NCI-H1048 (cell line): ENCODE measurements at places on chromosomes 3 and 15.

GRCh38 chr3:187521546-187521945 lies 148.6 kb downstream of the SST start:
- DNase-seq = no peak

DNA sequence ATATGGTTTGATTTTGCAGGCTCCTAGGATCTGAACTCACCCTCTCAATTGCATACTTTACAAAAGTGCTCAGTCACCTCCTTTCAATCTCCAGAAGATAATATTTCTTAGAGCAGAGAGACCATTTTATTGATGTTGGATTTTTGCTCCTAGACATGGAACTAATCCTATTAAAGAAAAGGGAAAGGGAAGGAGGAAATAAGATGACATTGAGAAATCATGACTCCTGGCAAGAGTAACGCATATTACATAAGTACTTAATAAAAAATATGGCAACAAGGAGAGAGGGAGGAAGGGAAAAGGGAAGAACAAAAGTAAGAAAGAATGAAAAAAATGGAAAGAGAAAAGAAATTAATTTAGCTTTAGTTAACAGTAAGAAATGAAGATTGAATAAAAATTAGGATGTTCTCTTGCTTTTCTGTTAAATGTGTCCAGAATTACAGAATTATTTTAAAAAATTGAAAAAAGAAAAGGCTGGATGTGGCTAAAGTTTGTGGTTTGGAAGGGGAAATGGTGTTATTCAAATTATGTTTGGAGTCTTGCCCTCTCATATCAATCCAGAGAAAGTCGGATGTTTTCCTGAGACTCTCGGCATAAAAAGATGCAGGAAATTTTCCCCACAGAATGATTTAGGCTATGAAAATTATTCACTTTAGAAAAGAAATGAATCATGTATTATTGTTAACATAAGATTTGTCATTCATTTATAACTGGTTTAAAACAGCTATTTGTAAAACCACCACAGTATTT lies 474.0 kb downstream of the FGF12 start:
- DNase-seq = no peak

DNA sequence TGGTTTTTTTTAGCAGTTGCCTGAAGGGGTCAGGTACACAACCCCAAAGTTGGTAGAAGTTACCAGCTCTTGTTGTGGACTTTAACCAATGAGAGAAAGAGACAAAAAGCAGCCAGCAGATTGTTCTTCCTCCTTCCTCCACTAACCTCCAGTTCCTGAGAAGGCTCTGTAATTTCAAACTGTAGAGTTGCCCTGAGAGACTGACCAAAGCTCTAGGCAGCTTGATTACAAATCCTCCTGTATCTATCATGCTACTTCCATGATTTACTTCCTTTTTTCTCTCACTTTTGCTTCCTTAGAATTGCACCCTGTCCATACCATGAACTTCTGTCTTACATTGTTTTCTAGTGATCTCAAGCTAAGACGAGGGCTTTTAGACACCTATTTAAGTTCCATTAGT lies 29.2 kb downstream of the NSUN3 start:
- DNase-seq = no peak

DNA sequence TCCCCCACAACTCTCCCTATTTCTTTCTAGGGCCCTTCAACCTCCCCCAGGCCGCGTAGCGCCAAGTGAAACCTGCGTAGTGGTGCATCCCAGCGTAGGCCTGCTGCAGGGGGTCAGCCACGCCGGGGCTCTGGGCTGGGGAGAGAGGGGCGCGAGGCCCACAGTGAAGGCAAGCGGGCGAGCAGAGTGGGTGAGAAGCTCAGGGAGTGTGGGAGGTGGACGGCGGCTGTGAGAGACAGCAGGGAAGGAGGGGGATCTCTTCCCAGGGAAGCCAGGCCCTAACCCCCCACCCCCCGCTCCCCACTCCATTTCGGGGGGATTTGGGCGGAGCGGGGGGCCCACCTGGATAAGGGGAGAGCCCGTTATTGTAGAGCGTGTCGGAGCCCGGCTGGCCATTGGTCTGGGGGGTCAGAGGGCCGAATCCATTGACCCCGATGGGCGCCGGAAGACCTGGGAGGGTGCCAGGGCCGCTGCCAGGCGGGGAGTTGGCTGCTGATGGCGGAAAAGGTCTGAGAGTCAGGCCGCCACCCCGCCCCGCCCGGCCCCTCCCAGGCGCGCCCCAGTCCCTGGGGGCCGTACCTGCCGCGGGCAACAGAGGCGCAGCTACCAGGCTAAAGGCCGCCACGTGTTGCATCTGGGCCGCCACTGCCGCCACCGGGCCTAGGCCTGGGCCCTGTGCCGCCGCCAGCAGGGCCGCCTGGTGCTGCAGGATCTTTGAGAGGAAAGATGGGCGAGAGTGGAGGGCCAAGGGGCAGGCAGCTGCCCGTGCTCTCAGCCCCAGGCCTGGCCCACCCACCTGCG lies 16.6 kb upstream of the PARP6 start:
- no peak for DNase-seq

DNA sequence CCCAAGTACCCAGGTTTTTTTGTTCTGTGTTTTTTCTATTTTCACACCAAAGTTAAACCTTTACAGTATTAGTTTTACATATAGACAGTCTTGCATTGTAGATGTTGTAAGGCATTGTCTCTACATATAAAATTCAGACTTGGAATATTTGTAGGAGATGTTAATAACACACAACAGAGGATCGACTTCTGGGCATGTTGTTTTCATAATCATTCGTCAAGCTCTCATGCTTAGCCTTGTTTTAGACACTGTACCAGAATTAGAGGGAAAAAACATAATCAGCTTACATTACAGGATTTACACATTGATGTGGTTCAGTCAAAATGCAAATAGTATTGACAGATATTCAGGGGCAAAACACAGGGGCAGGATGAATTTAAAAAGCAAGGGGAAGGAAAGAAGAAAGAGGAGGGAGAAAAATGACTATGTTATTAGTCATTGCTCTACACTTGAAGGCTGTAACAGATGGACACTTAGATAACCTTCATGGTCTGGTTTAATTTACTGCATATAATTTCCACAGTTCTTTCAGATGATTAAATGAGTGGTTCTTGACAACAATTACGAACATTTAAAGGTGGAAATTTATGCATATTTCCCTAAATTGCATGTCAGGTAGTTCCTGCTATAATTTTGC lies 7.5 kb downstream of the CMSS1 start:
- no peak for DNase-seq

- no peak for DNase-seq
These were observed 2.5 kb downstream of the IL1RAP start for GRCh38 chr3:190516416-190516815.

GRCh38 chr15:98085003-98085639 lies 124.6 kb downstream of the ARRDC4 start:
- DNase-seq = peak; percentile 53
